MCF 10A (cell line): ENCODE measurements at places on chromosomes 13 and 19.
A peak's percentile ranks its signal among the peaks of the same experiment; 100 is the strongest.

- DNase-seq, result peak; percentile 80
Observed at GRCh38 chr13:45341799-45342500, 967 bp upstream of the TPT1 start.

DNA sequence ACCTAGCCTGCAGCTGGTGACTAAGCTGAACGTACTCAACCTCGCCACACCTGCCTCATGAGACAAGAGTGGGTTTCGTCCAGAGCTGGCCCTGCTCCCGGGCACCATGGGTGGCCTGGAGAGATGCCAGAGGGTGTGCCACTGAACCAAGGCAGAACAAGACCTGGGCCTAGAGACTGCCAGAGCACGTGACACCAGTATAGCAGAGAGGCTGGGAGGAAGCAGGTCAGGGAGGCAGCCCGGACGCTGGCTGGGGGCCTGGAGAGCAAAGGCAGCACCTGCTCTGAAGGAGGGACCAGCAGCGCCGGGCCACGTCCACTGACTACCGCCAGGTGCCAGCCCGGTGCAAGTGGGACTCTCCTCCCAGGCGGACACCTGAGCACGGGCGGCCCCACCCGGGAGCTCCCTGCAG is 7.3 kb upstream of the C13orf46 start:
- peak; percentile 99 for DNase-seq

- no peak for DNase-seq
Observed at GRCh38 chr19:48705431-48705830, 9.7 kb downstream of the FUT2 start.

- DNase-seq, result no peak
Observed at GRCh38 chr19:44567745-44568144, 38.3 kb upstream of the CEACAM20 start.

GRCh38 chr13:28464861-28465460 is 30.0 kb downstream of the FLT1 start:
- DNase-seq, result no peak
